ENCODE measurements at places on chromosomes 16 and 17.

DNA sequence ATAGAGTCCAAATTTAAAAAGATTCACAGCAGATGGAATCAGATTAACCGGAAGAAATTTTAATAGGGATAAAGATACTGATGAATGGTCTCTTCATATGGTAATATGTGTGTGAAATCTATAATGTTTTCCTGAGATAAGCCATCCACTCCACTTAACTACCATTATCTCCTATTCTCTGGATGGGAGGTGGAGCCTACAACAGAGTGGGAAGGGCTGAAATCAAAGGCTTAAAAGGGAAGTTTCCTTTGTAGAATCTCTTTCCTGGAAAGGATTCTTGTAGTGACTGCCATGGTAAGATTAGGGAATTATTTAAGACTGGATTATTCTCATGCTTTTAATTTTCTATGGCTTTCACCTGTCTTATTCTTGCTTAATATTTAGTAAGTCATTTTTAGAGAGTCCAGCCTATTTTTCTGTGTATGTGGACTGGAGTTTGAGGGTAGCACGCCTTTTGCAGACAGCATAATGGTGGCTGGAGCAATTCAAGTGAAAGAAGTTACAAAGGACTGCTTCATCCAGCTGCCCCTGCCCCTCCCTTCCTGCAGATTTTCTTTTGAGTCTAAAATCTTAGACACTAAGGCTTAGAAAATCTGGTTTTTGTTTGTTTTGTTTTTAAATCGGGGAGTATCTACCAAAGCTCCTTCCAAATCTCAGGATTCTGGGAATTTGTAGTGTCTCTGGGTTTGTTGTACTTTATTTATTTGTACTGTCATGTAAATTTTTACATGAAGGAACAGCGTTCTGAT, 26.5 kb downstream of the KAT7 start:
- H3K4me1 ChIP-seq, result no peaks in the 10 kb centered on the region
- no peak overlapping the region for H3K4me3 ChIP-seq
- no peak for DNase-seq
- no peak overlapping the region for H3K27ac ChIP-seq
- peaks cover 45% of the 10 kb centered on the region for H3K36me3 ChIP-seq
- no peaks in the 10 kb centered on the region for H3K27me3 ChIP-seq

GRCh38 chr17:41530062-41531048, 2.2 kb upstream of the KRT19 start:
- H3K36me3 ChIP-seq, result peaks cover 15% of the 10 kb centered on the region
- peak overlapping the region; percentile 95 for H3K27ac ChIP-seq
- peak overlapping the region; percentile 93 for H3K4me3 ChIP-seq
- peaks cover 66% of the 10 kb centered on the region for H3K4me1 ChIP-seq
- peak; percentile 86 for DNase-seq
- no peaks in the 10 kb centered on the region for H3K27me3 ChIP-seq

- DNase-seq, result no peak
- no peaks in the 10 kb centered on the region for H3K36me3 ChIP-seq
- H3K4me3 ChIP-seq, result no peak overlapping the region
Measured at GRCh38 chr16:27433636-27434035, 31.7 kb downstream of the IL21R start.

GRCh38 chr16:90057738-90058173, 19.4 kb downstream of the PRDM7 start:
- H3K4me1 ChIP-seq, result 0 out of 2 replicates have a peak, but pooled peaks cover 10% of the 10 kb centered on the region
- no peaks in the 10 kb centered on the region for H3K36me3 ChIP-seq
- DNase-seq, result peak; percentile 16

- peak; percentile 38 for DNase-seq
- no peaks in the 10 kb centered on the region for H3K4me1 ChIP-seq
- no peak overlapping the region for H3K4me3 ChIP-seq
- H3K27me3 ChIP-seq, result peaks cover 9% of the 10 kb centered on the region
- H3K27ac ChIP-seq, result no peak overlapping the region
Measured at GRCh38 chr17:11144358-11145233, 96.4 kb upstream of the SHISA6 start.

GRCh38 chr17:74875977-74876593, 3.3 kb upstream of the FDXR start:
- no peak overlapping the region for H3K27ac ChIP-seq
- no peak overlapping the region for H3K4me3 ChIP-seq
- no peaks in the 10 kb centered on the region for H3K36me3 ChIP-seq
- H3K4me1 ChIP-seq, result peaks cover 26% of the 10 kb centered on the region
- DNase-seq, result no peak
- H3K27me3 ChIP-seq, result no peaks in the 10 kb centered on the region

DNA sequence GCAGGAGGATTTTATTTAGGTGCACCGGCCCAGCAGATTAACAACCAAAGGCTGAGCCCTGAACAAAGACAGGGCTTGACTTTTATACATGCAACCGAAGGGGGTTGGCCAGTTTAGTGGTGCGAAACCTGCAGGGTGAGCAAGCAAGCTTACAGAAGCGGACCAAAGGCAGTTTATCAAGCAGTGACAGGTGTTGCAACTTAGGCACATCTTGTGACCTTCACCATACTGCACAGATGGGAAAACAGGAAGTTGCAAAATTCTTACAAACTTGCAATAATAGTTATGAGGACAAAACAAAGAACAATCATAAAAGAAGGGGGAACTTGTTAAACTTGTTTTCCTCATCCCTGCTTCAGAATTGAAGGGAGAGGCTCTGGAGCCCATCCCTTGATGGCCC, 1265.1 kb downstream of the CDH8 start:
- H3K4me1 ChIP-seq, result no peaks in the 10 kb centered on the region
- no peaks in the 10 kb centered on the region for H3K36me3 ChIP-seq
- no peak overlapping the region for H3K4me3 ChIP-seq
- no peak for DNase-seq
